ENCODE measurements at places on chromosomes 7 and 10.

- no peak for DNase-seq
These were observed 7.8 kb upstream of the ZYX start for GRCh38 chr7:143373255-143373794.

DNA sequence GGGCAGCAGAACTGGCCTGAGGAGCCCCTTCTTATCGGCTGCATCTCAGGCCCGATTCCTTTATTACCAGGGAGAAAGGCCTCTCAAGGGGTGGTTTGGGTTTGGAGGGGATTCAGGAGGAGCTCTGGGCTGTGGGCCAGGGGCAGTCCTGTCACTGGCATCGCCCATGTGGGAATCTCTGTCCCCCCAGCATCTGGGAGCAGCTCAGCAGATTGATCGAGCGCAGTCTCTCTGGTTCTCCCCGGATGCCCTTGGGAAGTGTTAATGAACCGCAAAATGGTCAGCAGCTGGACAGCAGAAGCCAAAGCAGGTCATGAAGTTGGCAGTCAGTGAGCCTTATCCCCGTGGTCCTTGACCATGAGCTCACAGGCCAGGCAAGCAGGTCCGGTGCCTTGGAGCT, 104.4 kb upstream of the ANLN start:
- DNase-seq: no peak

DNA sequence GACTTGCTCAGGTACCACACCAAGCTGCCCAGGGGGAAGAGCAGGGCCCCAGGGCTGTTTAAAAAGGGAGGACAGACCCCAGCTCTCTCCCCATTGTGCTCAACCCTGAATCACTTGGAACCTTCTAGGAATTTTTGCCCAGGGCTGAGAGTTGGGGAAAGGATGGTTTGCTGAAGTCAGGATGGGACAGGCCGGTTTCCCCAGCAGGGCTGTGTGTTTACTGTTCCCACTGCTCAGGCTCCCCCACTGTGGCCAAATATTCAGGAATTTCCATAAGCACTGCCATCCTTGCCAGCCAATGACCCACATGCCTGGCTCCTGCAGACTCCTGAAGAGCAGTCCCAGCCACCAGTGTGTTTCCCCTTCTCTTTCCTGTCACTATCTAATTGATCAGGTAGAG, 120.7 kb downstream of the WDFY4 start:
- DNase-seq: no peak

GRCh38 chr7:145490356-145490755, 626.2 kb upstream of the CNTNAP2 start:
- DNase-seq: no peak

- DNase-seq: no peak
These were observed 108.5 kb downstream of the HBP1 start for GRCh38 chr7:107277331-107277730.

DNA sequence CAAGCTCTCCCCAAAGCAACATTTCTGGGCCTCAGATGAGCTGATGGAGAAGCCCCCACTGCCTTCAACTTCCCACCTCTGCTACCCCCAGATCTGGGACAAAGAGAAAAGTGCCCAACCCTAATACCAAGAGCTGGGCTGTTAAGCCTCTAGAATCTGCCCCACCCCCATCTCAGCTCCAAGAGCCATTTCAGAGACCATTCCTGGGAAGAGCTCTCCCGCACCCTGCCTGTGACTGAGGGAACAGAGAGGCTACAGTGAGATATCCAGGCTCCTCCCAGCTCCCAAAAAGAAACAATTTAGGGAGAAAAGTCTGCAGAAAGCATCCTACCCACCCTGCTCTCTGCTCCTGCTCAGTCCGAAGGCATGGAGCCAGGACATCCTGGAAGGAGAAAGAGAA, 2.5 kb upstream of the KCNH2 start:
- no peak for DNase-seq

GRCh38 chr10:119602241-119603095, 5.7 kb upstream of the TIAL1 start:
- DNase-seq: peak; percentile 33

DNA sequence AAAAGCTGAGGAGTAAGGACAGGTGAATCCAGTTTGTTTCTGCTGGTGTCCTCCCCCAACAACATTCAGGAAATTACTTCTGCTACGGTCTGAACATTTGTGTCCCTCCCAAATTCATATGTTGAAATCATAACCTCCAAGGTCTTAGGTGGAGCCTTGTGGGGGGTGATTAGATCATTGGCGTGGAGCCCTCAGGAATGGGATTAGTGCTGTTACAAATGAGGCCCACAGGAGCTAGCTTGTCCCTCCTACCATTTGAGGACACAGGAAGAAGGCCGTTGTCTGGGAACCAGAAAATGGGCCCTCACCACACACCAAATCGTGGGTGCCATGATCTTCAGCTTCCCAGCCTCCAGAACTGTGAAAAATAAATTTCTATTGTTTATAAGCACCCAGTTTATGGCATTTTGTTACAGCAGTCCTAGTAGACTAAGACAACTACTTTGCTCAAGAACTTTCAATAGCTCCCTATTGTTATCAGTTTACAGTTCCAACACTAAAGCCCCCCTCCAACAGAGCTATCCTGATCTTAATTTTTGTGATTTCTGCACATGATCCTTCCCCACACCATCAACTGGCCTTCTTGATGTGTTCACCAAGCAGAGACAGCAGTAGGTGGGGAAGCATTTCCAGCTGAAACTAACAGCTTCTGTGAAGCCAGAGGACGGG, 2.1 kb upstream of the LRMDA start:
- DNase-seq: peak; percentile 36

GRCh38 chr7:31160941-31161340, 108.8 kb downstream of the ADCYAP1R1 start:
- no peak for DNase-seq

DNA sequence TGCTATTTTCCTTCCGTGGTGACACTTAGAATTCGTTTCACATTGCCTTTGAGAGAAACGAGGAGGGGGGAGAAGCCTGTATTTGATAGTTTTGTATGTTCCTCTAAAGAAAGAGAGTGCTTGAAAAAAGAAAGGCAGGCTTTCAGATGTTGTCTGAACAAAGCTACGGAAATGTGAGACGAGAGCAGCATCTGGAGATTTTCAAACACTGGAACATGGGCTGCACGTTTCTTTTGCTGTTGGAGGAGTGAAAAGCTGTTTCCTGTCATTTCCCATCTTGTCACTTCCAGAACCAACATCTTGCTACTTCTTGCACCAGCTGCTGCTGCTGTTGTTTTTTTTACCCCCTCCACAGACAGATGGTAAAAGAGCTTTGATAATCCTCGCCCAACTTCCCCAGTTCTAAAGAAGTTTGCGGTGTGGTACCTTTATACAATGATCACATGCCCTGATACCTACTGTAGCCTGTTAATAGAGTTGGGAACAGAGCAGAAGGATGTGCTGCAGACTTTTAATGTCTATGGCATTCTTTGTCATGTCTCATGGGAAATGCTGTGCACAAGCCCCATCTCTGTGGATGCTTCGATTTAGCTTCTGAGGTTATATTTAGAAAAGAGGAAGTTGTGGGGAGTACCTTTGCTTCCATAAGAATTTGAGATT, 408.1 kb downstream of the AUTS2 start:
- DNase-seq: no peak

DNA sequence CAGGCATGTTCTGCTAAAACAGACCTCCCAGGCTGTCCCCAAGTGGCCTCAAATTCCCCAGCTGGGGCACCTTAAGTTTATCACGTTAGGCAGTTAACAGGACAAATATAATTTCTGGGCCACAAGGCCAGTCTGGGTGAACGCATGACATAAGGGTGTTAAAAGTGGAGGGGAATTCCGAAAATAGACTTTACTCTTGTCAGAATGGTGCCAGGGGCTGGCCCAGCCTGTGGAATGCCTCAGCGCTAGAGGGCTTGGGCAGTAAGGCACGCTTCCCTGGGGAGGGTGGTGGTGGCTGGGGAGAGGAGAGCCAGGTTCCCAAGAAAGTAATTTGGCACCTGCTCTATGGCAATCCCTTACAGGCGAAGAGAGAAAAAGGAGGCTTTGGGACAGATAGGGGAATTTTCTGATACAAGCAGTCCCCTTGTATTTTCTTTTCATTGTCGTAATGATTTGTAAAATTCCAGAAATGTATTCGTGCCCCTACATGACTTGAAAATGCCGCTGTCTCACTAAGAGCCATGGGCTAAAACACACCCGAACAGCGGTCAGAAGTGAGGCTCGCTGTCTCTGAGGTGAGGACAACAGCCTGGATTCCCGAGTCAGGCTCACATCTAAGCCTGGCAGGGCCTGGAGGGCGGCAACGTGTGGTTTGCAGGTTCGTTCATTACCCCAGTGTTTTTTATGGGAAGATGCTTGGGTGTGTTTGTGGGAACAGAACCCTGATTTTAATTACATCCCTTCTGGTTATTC, 463.2 kb upstream of the GALNT17 start:
- no peak for DNase-seq

- DNase-seq: no peak
These were observed 84.8 kb upstream of the CCNY start for GRCh38 chr10:35251373-35252100.

- no peak for DNase-seq
These were observed 1.5 kb upstream of the MIOS start for GRCh38 chr7:7565018-7565680.

GRCh38 chr7:89334797-89335196, 539.3 kb upstream of the TEX47 start:
- no peak for DNase-seq

DNA sequence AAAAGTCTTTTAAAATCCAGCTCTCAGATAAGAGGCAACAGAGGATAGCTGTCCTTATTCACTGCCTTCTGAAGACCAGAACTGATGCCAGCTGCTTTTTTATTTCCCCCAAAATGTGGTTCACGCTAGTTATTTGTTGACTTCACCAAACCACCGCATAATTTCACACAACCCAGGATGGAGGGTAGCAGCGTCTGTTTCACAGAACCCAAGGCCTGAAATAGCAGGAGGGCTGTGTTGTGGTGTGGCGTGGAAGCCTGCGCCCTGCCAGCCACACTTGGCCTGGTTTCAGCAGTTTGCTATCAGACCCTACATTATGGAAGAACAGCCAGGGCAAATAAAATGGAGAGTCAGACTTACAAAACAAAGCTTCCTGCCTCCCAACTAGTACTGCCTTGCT, 155.4 kb downstream of the DYNC1I1 start:
- no peak for DNase-seq

GRCh38 chr7:106487892-106488291, 173.1 kb downstream of the CCDC71L start:
- no peak for DNase-seq
